ENCODE measurements at places on chromosomes 7 and 10.

GRCh38 chr7:139095194-139095659 lies 14.3 kb downstream of the ZC3HAV1 start:
- DNase-seq = peak; percentile 59

DNA sequence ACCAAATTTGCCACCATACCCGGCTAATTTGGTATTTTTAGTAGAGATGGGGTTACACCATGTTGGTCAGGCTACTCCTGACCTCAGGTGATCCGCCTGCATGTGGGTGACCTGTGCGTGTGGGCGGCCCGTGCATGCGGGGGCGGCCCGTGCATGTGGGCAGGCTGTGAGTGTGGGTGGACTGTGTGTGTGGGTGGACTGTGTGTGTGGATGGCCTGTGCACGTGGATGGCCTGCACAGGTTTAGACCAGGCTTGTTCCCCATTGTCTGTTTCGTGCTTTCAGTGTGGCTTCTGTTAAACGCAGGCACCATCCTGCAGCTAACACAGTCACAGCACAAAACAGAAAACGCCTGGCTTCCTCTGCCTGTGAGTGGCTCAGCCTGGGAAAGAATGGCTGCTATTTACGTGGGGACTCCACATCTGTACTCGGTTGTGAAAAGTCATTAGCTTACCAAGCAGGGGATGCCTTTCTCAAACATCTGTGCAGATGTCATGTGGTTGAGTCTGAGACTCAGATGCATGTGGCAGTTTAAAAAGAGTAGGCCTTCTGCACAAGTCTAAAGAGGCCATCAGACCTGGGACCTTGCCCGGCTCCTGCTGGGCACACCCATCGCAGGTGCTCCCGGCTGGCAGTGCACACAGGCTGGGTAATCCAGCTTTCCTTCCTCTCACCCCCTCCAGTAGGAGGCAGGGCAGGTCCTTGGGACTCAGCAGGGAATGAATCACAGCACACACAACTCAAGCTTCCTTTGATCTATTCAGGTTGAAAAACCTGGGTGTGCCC lies 91.6 kb downstream of the COBL start:
- no peak for DNase-seq

DNA sequence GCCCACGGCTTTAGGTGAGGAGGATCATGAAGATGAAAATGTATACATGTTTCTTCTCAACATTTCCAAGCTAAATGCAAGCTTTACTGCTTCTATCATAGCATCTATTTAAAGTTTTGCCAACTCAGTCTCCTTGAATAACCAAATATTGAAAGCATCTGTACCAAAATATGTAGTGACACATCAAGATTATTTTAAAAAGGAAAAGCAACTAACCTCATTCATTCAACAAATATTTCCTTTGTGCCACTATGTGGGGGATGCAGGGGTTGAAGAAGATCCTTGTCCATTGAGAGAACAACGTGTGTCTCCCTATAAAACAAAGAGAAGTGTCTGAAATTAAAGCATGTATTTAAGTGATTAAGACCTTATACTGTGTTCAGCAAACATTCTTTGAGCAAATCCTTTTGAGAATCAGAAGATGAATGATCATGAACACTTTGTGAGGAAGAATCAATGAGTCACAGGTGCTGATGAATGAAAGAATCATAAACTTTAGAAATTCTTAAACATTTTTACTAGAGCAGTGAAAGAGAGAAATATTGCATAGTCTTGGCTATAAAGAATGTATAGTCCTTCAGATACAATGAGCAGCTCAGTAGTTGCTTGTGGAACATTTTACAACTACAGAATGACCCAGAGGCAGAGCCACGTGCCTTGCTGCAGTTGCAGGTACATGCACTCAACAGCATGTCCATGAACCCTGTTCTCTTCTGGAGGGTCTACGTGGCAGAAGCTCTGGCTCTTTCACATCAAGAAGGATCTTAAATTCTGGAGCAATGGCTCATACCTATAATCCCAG lies 13.9 kb downstream of the TAS2R60 start:
- DNase-seq = no peak

DNA sequence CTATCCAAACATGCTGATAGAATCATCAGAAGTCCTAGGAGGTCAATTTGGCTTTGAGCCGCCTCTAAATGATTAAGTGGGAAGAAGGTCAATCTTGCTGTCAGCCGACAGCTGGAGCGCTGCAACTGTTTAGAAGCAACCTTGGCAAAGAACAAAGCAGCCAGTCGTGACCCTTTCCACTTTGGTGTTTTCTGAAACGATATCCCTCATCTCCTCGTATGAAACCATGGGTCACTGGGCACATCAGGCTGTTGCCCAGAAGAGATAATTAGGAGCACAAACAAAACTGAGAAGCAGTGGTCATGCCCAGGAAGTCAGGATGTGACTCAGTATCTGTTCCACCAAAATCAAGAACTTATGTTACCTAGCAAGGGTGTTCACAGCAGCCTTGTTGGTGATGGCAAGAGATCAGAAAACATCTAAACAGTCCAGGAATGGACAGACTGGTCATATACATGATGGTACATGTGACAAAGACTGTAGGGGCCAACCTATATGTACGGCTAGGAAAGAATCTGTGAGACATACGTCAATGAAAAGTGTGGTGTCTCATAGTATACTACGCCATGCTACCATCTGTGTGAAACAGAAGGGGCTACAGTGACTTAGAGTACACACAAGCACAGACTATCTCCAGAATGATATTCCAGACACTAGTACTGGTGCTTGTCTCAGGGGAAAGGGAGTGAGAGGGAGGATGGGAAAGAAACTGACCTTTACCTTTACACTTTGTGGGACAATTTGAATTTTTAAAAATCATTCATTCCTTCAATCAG lies 22.4 kb downstream of the STN1 start:
- DNase-seq = no peak

GRCh38 chr7:112723416-112723815 lies 66.8 kb downstream of the TMEM168 start:
- DNase-seq = no peak

- no peak for DNase-seq
Observed at GRCh38 chr7:66921396-66921917, 432 bp downstream of the TMEM248 start.
